G401 (cell line): ENCODE measurements at places on chromosomes 16 and 17. TPM values are rescaled to one million over a fixed set of nuclear protein-coding genes. Genes with fewer than 3 reads are reported as not detected.
A peak's percentile ranks its signal among the peaks of the same experiment; 100 is the strongest.

The CA4 gene
- total RNA-seq, result not detected in 2 replicates

DNA sequence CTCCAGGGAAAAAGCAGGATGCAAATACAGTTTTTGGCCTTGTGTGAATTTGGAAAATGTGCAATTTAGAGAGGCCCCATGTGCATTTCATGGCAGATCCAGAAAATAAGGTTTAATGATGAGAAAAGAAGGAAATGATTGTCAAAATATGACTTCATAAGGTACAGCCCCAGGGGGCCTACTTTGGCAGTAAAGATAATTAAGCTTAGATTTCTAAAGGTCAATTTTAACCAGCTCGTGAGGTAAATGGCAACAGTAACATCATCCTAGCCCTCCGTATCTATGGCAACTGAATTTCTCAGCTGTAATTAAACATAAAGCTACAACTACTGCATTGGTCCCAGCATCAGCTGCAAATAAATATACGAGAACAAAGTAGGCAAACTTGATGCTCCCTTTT lies 30.0 kb upstream of the PRSS54 start:
- DNase-seq, result no peak

DNA sequence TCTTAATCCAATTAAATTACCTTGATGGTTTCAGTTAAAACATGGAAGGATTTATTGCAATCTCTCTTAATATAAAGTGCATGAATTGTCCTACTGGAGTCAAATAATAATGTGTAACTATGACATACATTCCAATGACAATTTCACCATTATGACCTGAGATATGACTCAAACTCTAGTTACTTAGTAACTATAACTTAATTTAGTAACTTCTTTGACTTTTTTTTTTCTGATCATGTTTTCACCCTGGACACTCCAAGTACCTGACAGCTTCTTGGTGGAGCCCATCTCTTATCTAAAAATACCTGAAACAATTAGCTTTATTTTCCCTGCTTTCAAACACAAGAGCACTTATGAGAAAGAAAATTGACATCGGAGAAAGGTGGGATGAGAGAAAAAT lies 123.7 kb downstream of the STX8 start:
- DNase-seq, result no peak

DNA sequence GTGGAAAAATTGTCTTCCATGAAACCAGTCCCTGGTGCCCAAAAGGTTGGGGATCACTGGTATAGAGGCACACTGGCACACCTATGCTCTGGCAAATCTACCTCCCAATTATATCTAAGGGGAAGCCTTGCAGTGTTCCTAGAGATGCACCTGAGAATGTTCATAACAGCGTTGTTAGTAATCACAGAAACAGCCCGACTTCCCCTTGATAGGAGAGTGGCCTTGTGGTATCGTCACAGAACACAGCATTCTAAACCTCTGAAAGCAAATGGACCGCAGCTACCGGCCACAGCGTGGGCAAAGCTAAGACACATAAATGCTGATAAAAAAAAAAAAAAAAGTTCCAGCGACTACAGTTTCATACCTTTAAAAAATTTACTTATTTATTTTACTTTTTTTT lies 39.1 kb upstream of the ADGRG1 start:
- DNase-seq, result no peak

- peak; percentile 61 for DNase-seq
These were observed 16.1 kb upstream of the CRK start for GRCh38 chr17:1471911-1472821.

DNA sequence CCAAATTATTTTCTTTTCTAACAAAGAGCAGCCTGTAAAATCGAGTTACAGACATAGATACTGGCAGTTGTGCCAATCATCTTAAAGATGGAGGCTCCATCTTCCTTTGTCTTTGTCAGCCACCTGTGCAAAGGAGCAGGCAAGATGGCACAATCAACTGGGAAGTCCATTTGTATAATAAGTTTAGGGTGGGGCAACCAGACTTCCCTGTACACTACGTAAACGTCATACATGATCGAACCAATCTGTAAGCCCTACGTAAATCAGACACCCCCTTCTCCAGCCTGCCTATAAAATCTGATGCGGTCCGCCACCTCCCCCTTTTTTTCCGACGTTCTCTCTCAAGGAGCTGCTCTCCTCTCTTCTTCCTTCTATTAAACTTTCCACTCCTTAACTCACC lies 31.4 kb upstream of the MEAK7 start:
- DNase-seq, result no peak
